ENCODE measurements at places on chromosomes 3 and 15.

GRCh38 chr3:97687734-97688133, 76.8 kb upstream of the ARL6 start:
- no peak for DNase-seq

DNA sequence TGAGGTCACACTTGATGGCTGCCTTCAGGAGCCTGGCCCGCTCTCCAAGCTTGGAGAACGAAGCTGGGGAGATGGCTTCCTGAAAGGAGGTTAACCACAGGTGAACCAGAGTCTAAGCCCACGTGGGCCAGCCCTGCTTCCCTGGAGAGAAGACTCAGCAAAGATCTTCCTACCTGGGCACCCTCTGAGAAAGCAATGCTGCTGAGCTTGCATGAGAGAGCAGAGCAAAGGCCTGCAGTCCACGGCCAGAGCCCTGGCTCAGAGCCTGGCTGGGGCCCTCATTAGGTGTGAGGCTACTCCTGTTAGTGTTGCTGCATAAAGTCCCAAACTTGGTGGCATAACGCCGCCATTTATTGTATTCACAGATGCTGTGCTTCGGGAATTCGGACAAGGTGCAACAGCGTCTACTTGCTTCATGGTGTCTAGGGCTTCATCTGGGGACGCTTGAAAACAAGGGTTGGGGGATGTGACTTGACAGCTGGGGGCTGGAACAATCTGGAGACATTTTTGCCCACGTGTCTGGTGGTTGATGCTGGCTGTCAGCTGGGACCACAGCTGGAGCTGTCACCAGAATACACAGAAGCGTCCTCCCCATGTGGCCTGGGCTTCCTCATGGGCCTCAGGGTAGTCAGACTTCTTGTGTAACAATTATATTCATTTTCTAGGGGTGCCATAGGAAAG, 87.9 kb upstream of the MEF2A start:
- no peak for DNase-seq

DNA sequence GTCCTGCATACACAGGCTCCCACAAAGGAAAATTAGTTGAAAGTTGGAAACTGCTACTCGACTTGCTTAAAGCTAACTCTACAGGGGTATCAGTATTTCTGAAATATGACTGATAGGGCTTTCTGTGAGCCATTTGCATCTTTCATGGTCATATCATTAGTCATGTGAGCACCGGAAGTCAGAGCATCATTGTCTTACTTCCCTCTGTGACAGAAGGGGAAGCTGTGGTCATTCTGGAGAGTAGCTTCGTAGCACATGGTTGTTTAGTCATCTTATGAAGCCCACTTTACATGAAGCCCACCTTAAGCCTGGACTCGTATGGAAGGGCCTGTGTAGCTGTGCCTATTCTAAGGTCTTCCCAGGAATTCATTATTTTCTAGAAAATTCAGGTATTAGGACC, 69.0 kb downstream of the COL6A5 start:
- no peak for DNase-seq

GRCh38 chr15:38129531-38130204, 123.0 kb upstream of the SPRED1 start:
- no peak for DNase-seq

DNA sequence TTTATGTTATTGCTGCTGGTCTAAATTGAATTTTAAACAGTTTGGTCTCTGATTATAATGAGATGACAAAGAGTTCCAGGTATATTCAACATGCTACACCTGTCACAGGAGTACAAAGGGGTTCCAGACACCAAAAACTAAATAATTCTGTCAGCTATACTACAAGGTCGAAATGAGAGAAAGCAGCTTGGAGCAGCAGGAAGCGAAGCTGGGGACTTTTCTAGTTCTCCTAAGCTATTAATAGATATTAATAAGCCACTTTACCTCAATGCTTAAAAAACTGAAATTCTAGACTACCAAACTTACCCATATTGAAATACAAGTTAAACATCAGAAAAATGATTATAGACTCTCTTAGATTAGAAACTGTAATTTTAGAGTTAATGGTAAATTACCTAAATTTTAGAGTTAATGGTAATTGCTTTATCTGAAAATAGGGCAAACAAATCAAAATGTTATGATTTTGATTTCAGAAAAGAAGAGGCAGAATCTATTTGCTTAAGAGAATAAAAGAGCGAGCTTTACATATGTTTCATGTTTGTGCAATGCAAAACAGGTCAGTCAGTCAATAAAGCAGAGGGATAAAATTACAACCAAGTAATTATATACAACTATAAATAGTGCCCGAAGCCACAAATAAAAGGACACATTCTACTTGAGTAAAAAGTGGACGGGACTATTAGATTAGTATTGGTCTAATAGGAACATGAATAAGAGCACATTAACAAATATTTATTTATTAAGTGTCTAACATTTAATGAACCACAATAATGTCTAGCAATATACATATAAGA, 16.8 kb downstream of the HSPBAP1 start:
- no peak for DNase-seq

- no peak for DNase-seq
Observed at GRCh38 chr3:5009506-5010109, 30.4 kb downstream of the BHLHE40 start.

DNA sequence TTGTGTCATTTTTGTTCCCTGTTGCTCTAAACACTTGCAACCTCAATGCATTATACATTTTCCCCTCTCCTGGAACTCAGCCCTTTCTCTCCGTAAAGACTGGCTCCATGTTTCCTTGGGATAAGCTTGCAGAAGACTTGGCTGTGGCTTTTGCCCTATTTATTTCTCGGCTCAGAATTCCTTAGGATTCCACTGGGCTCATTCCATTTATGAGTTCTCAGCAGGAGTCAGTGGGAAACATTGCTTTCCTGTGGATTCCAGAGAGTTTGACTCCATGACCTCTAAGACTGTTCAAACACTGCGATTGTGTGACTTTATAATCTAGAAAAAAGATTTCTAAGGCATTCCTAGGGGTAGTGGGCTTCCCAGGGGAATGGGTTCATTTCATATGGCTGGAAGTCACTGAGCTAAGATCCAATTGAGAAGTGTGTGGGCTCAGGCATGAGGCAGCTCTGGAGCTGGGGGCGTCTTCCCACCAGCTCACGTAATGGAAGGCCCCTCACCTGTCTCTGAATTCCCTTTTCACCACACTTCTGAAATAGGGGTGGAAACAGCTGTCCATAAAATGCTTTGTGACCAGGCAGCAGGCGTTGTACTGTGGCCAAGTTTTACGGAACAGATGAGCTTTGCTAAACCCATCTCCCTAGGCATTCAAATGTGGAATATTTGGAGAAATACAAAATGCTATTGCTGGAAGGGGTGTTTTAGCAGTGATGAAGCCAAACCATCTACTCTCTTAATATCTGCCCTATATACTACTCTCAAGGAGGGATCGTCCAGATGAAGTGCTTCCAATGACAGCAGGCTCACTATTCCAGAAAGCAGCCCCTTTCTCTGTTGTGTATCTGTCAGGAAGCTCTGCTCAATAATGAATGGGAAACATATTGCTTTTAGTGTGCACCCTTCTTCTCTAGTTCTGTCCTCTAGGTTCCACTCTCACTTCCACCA, 91.8 kb upstream of the BCL6 start:
- no peak for DNase-seq

- no peak for DNase-seq
Observed at GRCh38 chr15:41936155-41936554, 36.2 kb downstream of the EHD4 start.

- DNase-seq, result no peak
Observed at GRCh38 chr3:5298453-5298852, 110.9 kb downstream of the EDEM1 start.

DNA sequence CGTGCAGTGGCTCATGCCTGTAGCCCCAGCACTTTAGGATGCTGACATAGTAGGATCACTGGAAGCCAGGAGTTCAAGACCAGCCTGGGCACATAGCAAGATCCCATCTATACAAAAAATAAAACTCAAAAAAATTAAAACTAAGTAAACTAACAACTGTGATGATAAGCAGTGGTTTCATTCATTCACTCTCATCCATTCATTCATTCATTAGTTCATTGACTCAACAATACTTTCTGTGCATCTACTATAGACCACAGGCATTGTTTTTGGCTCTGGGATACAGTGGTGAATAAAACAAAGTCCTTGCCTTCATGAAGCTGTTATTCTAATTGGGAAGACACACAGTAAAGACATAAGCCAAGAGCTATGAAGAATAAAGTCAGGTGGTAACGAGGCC, 7.5 kb upstream of the TMEM212 start:
- DNase-seq, result no peak

- DNase-seq, result no peak
Observed at GRCh38 chr3:196625331-196625730, 14.2 kb upstream of the NRROS start.

GRCh38 chr3:17639257-17639656, 103.2 kb downstream of the TBC1D5 start:
- DNase-seq, result no peak

Measured in stimulated activated CD4-positive, alpha-beta T cell treated with anti-CD3 and anti-CD28 coated beads, TNF-alpha, amount 100 ng/mL, for 1 hour (primary cell).